Hematopoietic multipotent progenitor cell (in vitro differentiated cells): ENCODE measurements at places on chromosomes 5 and 9. TPM values are rescaled to one million over a fixed set of nuclear protein-coding genes. Genes with fewer than 3 reads are reported as not detected.

TMEM174 gene
- total RNA-seq: not detected

DNA sequence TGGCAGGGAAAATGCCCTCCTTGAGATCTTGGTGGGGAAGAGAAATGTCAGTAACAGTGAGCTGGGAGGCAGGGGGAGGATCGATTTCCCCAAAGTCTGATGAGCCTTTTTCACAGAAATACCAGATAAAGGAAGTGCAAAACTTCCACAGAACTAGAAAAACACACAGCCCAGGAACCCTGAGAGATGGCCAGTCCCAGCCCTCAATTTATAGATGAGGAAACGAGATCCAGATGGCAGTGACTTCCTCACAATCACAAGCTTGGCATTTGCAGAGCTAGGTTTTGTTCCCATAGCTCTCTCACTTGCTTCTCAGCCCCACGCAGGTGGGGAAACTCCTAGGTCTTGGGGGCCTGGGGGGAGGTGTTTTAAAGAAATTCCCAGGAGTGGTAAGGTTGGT lies 3.8 kb upstream of the GGTA1 start:
- DNase-seq: peak; percentile 55

- no peak for DNase-seq
Observed at GRCh38 chr5:128121651-128122050, 38.1 kb downstream of the SLC12A2 start.

OR1Q1 gene
- under 0.01 TPM for total RNA-seq

DNA sequence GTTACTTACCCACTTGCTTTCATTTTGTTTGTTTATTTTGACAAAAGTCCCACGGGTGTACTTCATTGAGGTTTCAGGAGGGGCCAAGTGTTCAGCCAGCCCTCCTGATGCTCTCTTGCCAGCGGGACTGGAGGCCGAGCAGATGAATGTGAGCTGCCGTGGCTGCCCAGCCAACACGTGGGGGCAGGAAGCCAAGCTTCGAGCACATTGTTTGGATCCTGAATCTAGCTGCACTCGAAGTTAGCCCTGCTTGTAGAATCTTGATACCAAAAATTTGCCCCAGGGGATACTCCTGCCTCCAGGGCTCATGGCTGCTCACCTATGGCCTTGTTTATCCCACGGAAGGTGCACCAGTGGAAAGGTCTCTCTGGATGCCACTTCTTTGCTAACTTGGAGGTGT lies 49.3 kb downstream of the RASGEF1C start:
- DNase-seq: no peak

- DNase-seq: no peak
Observed at GRCh38 chr5:132688536-132689339, 14.9 kb downstream of the IL4 start.

GRCh38 chr5:22852807-22853660 lies at the start of gene CDH12:
TSS of gene CDH12 (minus strand) at chr5:22853344.
- no peak for DNase-seq

DNA sequence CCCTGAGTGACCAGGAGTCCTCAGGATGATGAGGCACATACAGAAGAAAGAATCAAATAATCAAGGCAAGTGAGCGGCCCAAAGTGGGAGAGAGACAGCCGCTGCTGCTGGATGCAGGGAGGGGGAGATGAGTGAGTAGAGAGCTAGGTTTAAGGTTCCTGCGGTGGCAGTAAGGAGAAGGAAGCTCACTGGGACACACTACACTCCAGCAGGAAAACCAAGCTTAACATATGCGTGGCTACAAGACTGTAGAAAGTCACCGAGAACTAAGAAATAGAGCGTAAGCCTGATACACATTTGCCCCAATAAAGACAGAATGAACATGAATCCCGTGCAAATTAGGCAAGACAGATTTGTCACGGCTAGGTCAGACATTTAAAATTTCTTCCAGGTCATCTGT lies 470.2 kb downstream of the KDM4C start:
- no peak for DNase-seq

DNA sequence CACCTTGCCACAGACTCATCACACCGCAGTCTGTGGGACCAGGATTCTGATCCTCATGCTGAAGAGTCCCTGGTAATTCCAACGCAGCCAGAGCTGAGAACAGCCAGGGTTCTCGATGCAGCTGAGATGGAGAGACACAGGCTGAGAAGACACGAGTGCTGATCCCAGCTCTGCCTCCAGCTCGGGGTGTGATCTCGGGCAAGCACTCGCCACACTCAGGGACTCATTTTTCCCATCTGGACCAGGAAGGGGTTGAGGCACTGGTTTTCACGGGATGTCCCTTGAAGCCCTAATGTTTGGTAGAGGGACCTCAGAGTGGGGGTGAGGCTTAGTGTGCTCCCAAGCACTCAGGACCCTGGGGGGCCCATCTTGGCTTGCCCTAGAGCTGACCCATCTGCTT lies 200.4 kb downstream of the CDK5RAP2 start:
- DNase-seq: no peak

- DNase-seq: no peak
Observed at GRCh38 chr9:20837166-20837565, 153.1 kb downstream of the FOCAD start.

- DNase-seq: no peak
Observed at GRCh38 chr5:19728571-19728970, 259.4 kb downstream of the CDH18 start.

TXNDC8 gene
- total RNA-seq: not detected

GRCh38 chr9:123614306-123615263 lies 258.6 kb downstream of the CRB2 start:
- no peak for DNase-seq

SLC6A18 gene
- total RNA-seq: not detected

DNA sequence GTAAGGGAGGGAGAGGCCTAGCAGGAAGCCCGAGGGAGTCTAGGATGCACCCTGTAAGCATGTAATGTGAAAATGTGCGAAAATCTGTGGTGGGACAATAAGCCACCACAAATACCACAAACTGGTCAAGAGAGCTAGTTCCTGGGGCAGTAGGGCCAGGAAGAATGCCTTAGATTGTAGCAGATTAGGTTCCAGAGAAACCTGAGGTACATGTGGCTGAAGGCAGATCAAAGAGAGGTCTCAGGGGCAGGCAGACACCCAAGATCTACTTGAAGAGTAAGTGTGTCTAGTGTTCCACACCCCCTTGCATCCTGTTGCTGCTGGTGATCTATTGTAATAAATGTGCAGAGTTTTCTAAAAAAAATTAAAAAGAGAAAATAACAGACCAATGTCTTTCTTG lies 1677.3 kb upstream of the CDH6 start:
- no peak for DNase-seq

GRCh38 chr9:110555551-110556331 lies 23.8 kb downstream of the SVEP1 start:
- DNase-seq: no peak

AHRR gene
- total RNA-seq: 0.54 TPM

SLC34A1 gene
- total RNA-seq: under 0.01 TPM

GRCh38 chr9:3756071-3756470 lies 230.3 kb upstream of the RFX3 start:
- DNase-seq: no peak

GRCh38 chr9:134891713-134892112 lies 11.1 kb downstream of the FCN2 start:
- no peak for DNase-seq

DNA sequence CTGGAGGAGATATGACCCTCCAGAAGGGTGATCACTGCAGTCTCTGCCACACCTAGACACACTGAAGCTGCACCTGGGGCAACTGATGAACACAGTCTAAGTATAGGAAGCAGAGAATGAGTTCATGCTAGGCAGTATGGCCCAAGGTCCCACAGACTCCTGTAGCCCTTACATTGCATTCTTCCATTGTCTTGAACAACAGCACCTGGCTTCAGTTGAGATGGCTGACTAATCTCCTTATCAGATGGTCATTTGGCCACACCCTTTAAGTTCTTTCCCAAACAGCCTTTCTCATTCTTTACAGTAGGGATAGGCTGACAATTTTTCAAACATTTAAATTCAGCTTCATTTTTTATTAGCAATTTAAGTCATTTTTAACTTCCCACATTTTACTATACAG lies 23.1 kb downstream of the CENPK start:
- no peak for DNase-seq

GRCh38 chr5:9239626-9240025 lies 306.2 kb downstream of the SEMA5A start:
- no peak for DNase-seq

- DNase-seq: no peak
Observed at GRCh38 chr5:69029292-69029691, 64.5 kb upstream of the SLC30A5 start.

DNA sequence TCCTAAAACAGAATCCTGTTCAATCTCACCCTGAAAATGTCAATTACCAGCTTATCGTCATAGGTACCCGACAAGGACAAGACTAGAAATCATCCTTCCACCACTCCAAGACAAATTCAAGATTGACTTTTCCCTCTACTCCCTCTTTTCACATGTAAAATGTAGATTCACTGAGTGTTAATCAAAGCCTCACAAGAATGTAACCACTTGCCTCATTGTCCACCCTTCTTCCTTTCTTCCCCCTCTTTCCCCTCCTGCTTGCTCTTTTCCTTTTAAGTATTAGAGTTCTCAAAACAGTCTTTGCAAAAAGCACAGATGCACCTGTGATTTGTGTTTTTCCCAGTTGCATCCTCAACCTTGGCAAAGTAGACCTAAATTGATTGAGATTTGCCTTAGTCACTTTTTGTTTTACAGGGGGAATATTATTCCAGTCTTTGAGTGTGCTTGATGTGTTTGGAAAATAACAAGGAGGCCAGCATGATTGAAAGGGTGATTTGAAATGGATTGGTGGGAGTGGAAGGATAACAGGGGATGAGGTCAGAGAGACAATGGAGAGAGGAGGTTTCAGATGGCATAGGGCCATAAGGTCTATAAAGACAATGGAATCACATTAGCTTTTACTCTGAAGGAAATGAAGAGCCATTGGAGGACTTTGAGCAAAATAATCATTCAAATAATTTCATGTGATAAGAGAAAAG lies 231.3 kb upstream of the TYRP1 start:
- no peak for DNase-seq
